ENCODE measurements at places on chromosomes 3 and 15.

GRCh38 chr15:90291679-90292356, 26.3 kb downstream of the NGRN start:
- DNase-seq, result peak; percentile 45

DNA sequence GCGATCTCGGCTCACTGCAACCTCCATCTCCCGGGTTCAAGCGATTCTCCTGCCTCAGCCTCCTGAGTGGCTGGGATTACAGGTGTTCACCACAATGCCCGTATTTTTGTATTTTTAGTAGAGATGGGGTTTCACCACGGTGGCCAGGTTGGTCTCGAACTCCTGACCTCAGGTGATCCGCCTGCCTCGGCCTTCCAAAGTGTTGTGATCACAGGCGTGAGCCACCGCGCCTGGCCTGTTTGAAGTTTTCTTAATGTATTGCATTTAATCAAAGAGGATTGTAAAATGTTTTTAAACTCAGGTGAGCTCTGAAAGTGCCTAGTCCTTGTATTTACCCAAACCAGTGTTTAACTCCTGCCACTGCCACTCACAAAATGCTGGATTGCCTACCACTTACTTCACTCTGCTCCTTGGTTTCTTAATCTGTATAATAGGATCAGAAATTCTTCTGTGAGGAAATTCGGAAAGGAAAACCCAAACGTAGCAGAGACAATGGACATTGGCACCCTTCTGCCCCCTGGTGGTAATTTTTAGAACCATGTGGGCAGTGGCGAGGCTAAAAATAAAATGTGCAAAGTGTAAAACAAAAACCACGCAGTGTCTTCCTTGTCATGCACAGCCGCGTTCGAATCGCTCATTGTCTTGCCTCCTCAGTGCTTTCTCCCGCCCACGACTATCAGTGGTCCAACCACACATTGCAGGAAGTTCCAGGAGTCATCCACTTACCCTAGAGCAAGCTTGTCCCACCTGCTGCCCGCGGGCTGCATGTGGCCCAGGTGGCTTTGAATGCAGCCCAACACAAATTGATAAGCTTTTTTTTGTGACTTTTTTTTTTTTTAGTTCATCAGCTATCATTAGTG, 27.3 kb downstream of the CEP19 start:
- peak; percentile 81 for DNase-seq

DNA sequence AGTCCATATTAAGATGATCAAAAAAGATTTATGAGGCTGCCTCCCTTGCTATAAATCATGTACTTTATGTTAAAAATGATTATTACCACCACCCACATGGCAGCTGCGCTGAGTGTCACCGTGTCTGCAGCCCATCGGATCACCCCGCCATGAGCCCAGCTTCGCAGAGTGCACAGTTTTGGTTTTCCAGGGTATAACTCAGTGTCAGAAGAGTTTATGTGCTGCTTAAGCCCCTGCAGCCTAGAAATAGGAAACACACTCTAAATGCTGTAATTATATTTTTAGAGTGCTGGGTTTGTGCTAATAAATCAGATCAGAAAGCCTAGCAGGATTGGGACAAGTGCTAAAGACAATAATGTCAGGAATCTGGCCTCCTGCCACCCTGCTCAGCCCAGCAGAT, 54.7 kb upstream of the ONECUT1 start:
- DNase-seq, result no peak

DNA sequence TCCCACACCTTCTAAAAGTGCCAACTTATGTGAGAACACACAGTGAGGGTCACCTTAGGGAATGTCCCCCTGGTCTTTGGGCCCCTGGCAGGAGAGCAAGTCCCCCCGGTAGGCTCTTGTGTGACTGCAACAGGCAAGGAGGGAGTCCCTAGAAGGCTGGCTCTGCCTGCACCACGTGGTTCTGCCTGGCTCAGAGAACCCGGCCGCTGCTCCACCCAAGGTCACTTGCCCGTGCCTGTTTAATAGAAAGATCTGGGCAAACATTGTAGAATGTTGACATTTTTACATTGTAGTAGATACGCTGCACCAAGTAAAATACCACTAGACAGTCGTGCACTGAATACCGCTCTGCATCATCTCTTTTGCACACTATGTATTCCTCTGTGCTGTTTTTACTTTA, 21.9 kb downstream of the GABRA5 start:
- no peak for DNase-seq

DNA sequence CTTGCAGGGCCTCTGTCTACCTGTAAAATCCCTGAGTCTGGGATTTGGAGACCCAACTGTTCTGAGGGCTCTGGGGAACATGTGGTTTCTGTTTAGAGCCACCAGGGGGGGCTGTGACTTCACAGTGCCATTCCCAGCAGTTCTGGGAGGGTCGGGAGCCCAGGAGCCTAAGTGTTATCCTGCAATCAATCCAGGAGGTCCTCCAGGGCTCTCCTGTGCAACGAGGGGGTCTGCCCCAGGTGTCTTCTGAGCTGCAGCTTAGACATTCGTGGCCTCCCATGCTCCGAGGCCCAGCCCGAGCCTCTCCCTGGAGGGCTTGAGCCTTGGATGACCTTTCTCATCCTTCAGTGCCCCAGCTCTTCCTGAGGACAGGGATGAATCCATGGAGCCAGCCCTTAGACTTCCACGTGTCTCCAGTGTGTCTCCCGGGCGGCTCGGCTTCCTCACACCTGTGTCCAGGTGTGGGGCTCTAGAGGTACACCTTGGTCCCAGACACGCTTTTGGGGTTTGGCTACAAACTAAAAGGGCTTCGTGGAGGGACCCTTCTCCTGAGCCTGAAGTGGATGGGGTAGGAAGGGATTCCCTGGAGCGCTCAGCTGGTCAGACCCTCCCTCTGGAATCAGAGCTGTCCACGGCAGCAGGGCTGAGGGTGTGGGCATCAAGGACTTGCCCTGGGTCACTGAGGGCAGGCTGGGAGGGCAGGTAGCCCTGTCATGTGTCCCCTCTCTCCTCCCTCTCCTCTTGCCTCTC, 20.3 kb upstream of the ABTB1 start:
- DNase-seq, result peak; percentile 58

DNA sequence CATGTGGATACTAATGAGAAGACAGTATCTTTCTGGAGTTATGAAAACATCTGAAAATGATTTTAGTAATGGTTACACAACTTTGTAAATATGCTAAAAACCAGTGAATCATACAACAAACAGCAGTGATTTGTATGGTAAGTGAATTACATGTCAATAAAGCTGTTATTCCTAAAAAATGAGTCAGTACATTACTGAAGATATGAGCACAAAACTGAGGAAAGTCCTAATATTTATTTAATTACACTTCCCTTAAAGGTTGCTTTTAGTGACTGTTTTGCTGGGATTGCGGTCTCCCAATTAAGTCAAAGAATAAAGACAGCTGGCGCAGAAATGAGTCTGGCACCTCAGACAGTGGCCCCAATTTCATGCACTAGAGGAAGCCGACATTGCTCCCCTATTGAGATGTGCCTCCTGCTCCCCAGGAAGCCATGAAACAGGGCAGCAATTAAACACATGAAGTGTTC, 50.9 kb upstream of the FSIP1 start:
- DNase-seq, result no peak

DNA sequence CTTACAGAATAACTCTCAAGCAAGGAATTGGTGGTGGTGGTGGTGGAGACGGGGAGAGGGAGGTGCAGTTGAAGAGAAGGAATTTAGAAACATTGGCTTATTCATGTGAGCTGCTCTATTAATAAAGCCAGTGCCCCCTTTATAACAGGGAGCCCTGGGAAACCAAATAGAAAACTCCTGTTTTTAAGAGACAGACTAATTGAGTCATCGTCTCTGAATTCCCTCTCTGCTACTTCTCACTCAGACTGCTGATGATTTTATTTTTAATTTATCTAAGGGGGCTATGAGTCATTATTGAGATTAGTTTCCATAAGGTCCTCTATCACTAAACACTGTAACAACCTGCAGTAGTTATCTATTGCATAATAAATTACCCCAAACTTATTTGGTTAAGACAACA, 145.9 kb upstream of the GALNT15 start:
- DNase-seq, result no peak

GRCh38 chr3:32934150-32934742, 17.2 kb upstream of the CCR4 start:
- no peak for DNase-seq

DNA sequence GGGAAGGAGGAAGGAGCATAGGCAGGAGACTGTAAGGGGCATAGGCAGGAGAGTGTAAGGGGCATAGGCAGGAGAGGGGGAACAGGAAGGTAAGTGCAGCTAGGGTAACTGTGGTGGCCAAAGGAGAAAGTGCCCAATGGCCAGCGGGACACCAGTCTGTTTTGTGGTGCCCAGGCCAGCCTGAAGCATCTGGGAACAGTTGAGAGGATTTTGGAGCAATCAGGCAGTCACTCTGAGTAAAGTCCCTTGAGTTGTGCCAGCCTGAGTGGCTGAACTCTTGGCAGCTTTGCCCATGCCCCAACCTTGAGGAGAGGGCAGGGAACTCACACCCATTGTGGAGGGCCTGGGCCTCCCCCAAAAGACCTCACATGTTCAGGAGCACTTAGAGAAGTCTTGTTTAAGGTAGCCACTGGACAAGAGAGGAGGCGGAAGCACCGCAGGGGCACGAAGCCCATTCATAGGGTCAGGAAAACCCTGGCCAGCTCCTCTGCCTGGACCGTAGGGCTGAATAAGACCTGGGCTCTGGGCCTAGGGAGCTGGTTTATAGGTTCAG, 3.5 kb upstream of the TGM5 start:
- no peak for DNase-seq
